ENCODE measurements at places on chromosomes 7 and 10.

GRCh38 chr10:34802692-34803091 lies 12.4 kb downstream of the PARD3 start:
- DNase-seq = no peak

GRCh38 chr7:69751026-69751425 lies 152.8 kb downstream of the AUTS2 start:
- no peak for DNase-seq

GRCh38 chr10:71603150-71603549 lies 116.4 kb downstream of the C10orf105 start:
- no peak for DNase-seq

- DNase-seq = peak; percentile 63
Measured at GRCh38 chr7:27364344-27364758, 121.7 kb downstream of the EVX1 start.

DNA sequence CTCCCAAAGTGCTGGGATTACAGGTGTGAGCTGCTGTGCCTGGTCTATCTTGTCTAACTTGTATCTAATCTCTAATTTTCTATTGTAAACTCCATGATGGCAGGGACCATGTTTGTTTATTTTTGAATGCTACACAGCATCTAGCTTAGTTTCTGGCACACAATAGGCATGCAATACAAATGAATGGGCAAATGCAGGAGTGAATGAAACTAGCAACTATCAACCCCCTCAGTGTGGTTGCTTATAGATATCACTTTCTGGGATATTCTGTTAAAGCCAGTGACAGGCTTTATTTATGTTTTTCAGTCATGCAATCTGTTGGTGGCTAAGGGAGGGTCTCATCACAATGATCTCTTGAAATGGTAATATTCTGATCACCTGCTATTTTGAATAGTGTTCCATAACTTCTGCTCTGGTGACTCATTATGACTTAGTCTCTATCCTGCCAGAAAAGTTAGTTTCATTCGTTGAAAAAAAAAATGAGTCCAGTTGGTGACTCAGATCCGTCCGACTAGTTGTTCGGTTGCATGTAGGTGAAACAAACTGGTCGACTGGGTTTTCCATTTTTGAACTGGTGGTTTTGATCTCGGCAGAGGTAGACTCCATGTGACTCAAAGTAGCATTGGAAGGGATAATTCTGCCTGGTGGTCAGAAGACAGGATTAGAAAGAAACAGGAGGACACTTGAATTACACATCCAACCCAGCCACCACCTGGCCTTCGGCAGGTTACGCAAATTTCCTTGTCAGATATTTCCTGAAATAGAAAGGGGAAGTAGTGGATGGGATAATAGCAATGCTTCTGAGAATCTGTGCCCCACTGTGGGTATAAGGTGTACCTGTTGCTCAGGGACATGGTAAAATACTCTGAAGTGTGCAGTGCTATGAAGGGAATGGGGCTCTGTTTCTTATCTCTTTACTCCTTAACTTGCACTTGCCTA lies 76.8 kb downstream of the GATA3 start:
- no peak for DNase-seq

GRCh38 chr7:104929921-104930320 lies 84.1 kb upstream of the KMT2E start:
- DNase-seq = no peak

GRCh38 chr10:15897287-15897686 lies 37.0 kb upstream of the MINDY3 start:
- DNase-seq = no peak

- no peak for DNase-seq
Measured at GRCh38 chr10:35208536-35208935, 81.9 kb downstream of the CREM start.

DNA sequence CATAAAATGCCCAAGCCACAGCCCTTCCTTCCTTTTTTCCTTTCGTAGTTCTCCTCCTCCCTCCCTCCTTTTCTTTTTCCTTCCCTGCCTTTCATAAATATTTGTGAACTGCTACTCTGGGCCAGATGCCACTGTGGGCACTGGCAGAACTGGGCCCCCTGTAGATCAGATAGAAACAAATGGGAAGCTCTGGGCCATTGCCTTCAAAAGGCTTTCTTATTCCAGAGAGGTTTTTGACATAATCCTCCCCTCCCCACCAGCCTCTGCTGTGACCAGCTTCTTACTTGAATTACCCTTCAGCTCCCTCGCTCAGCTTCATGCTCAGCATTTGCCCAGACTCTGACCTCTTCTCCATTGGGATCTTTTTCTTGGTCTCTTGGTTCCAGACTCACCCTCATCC lies 886.8 kb downstream of the LRMDA start:
- no peak for DNase-seq

GRCh38 chr7:139886206-139886605 lies 57.1 kb downstream of the TBXAS1 start:
- DNase-seq = no peak

DNA sequence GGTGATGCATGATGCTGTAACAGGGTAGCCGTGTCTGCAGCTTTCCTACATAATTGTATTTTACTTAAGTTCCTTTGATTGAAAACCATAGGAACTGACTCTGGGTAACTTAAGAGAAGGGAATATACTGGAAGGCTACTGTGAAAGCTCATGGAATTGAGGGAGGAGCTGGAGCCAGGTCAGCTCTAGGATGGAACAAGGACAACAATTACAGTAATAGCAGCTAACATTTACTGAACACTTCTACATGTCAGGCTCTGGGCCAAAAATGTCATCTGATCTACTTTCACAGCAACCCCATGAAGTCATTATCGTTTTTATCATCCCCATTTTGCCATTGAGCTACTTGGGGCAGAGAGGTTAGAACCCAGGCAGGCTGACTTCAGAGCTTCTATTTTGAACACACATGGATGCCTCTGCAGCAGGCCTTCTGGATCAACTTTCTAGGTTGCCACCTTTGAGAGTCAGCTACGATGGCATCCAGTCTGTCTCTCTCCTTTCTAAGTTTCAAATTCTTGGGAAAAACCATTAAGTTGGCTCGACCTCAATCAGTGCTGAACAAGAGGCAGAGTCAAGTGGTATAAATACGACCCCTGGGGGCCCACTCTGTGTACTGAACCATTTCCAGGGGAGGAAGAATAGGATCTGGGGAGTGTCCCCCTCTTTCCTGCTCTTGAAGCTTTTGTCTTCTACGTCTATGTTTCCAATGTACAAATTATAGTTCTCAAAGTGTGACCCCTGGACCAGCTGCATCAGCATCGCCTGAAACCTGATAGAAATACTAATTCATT lies 272.3 kb upstream of the PLPP4 start:
- DNase-seq = no peak

GRCh38 chr7:32511791-32512190 lies 16.5 kb downstream of the AVL9 start:
- no peak for DNase-seq

DNA sequence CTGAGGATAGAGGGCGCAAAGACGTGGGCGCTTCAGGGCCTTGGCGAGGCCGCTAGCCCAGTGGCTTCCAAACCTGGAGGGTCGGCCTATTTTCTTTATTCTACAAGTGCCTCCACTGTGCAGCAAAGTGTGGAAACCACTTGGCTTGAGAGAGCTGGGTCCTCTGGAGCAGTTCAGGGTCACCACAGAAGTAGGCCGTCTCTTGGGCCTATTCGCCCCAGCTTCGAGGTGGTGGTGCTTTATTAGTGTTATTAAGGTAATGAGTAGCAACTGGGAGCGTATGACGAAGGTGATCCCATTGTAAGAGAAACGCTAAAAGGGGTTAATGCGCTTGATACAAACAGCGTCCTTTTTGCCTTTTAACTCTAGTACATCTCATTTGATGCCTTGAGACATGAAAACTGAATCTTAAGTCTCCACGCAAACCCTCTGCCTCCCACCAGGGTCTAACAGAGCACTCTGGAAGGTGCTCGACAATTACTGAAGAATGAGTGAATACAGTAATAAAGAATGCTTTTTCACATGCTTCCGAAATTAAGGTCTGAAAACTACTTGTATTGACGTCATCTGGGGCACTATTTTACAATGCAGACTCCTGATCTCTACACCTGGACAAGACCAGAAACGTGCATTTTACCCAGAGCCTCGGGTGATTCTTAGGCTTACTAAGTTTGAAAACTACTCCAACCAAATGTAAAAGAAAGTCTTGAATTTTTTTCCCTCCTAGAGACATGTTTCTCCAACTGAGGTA lies 647 bp upstream of the GSAP start:
- DNase-seq = no peak

DNA sequence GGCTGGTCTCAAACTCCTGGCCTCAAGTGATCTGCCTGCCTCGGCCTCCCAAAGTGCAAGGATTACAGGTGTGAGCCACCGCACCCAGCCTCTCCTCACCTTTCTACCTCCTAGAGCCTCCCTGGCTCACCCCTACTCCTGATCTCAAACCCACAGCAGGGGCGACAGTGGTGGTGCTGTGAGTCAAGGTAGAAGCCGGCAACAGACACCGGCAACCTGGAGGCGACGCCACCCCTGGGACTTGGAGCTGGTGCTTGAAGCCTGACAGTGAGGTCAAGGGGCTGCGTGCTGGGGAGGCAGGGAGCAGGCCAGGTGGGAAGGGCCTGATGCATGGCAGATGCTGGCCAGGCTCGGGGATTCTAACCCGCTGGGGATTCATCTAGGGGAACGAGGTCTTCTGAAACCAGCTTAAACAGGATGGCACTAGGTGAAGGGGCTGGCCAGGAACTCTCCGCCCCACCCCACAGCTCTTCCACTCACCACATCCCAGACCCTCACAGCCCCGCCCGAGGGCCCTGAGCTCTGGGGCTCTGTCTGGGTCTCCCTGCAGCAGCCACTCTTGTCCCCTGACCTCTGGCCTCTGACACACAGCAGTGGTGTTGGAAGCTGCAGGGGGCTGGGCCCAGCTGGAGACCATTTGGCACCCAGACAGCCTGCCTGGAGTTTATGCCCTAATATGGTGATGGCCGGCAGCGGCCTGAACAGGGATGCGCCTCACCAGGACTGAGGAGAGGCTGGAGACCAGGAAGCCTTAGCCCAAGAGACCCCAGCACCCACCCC lies 16.4 kb downstream of the KCNH2 start:
- DNase-seq = no peak

DNA sequence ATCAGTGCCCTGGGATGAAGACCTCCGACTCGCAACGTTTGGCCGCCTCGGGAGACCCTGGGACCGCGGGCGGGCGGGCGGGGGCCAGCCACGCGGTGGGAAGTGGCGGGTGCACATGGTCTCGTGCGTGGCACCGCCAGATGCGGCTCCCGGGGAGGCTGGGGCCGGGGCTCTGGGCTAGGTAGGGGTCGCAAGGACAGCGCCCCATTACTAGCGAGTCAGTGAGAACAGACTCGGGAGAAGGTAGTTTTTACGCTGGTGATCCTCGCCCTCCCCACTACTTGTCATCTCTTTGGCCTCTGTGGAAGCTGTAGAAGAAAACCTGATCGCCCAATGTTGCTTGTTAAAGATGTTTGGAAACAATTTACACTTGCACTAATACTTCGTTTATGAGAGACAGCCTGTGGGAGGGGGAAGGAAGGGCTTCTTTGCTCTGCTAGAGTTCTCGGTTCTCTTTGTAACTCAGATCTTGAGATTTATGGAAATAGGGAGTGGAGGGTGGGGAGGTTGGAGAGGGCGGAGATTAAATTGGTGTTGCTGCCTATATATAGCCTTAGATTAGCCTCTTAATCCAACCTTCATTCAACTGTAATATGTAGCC lies 591 bp downstream of the BZW2 start:
- no peak for DNase-seq

- DNase-seq = no peak
Measured at GRCh38 chr7:141028767-141029166, 14.0 kb upstream of the MRPS33 start.

DNA sequence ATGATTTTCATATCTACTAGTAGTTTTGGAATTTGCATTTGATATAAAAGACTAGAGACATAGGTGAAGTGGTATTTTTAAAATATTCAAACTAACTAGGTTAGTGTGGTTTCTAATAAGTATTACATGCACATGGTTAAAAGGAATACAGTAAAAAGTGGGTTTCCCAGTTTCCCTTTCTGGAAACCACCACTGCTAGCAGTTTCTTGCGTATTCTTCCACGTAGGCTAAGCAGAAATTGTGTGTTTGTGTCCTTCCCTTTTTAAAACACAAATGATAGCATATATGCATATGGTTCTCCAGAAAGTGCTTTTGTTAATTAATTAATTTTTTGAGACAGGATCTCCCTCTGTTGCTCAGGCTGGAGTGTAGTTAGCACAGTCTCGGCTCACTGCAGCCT lies 15.4 kb downstream of the NRF1 start:
- no peak for DNase-seq

- no peak for DNase-seq
Measured at GRCh38 chr10:63683223-63683622, 162.0 kb downstream of the REEP3 start.

GRCh38 chr7:151271699-151272355 lies 23.3 kb upstream of the SMARCD3 start:
- DNase-seq = peak; percentile 89

- no peak for DNase-seq
Measured at GRCh38 chr7:77454802-77455201, 38.7 kb upstream of the GSAP start.

GRCh38 chr10:44939691-44940401 lies 19.8 kb upstream of the RASSF4 start:
- no peak for DNase-seq

GRCh38 chr7:113207931-113208330 lies 89.6 kb upstream of the SMIM30 start:
- DNase-seq = no peak

GRCh38 chr10:114397651-114398145 lies 6.6 kb downstream of the AFAP1L2 start:
- DNase-seq = no peak

- no peak for DNase-seq
Measured at GRCh38 chr10:118809357-118810220, 54.8 kb upstream of the CACUL1 start.

GRCh38 chr10:131580674-131581073 lies 269.2 kb upstream of the TCERG1L start:
- no peak for DNase-seq

GRCh38 chr7:44858161-44858560 lies 10.3 kb upstream of the H2AZ2 start:
- DNase-seq = no peak

DNA sequence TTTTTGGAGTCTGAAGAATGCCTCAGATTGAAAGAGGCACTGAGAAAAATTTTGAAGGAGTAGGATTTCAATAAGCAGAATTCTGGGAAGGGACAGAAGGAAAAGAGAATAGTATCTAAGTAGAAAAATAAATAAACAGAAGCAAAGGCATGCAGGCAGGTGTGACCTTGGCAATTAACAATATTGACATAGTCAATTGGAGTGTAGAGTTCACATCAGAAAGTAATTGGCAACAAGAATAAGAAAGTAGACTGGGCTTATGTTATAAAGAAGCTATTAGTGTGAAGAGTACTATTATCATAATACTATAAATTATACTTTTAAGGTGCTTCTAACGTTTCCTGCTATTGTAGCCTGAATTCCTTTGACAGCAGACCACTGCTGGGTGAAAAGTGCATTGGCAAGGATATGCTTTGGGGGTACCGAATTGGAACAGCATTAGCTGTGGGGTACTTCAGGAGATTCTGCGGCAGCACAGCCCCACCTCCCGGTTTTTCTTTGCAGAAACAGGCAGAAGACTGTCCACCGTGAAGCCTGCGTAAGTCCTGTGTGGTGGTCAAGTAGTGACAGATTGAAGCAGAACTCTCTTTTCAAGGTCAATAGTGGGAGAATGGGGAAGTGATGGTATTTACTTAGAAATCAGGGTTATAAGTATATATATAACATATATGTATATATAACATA lies 357.0 kb downstream of the THSD7A start:
- DNase-seq = no peak

Data from ureter (tissue), 1 donor.